ENCODE measurements at places on chromosomes 7 and 10.

DNA sequence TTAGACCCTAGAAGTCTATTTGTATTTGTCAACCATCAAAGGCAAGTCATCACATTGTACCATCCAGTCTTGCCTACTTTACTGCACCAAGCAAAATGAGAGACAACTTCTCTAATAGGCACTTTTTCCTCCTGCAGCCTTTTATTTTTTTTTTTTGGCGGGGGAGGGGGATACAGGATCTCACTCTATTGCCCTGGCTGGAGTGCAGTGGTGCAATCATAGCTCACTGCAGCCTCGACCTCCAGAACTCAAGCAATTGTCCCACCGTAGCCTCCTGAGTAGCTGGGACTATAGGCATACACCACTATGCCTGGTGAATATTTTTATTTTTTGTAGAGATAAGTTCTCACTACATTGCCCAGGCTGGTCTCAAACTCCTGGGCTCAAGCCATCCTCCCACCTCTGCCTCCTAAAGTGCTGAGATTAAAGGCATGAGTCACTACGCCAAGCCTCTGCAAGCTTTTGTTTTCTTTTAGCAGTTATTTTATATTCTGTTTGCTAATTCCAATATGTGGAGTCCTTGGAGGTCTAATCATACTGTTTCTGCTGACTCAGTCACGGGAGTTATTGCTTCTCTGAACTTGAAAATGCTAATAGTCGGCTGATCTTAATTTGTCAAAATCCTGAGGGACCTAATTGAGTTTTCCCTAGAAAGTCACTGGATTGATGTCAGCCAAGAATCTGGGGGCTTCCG is 14.2 kb downstream of the KPNA7 start:
- DNase-seq: no peak

- DNase-seq: no peak
Observed at GRCh38 chr7:40276061-40276460, 141.3 kb downstream of the SUGCT start.

GRCh38 chr7:6167004-6167551 is 105.3 kb downstream of the CYTH3 start:
- DNase-seq: no peak

- no peak for DNase-seq
Observed at GRCh38 chr7:113812591-113813255, 106.1 kb downstream of the PPP1R3A start.

DNA sequence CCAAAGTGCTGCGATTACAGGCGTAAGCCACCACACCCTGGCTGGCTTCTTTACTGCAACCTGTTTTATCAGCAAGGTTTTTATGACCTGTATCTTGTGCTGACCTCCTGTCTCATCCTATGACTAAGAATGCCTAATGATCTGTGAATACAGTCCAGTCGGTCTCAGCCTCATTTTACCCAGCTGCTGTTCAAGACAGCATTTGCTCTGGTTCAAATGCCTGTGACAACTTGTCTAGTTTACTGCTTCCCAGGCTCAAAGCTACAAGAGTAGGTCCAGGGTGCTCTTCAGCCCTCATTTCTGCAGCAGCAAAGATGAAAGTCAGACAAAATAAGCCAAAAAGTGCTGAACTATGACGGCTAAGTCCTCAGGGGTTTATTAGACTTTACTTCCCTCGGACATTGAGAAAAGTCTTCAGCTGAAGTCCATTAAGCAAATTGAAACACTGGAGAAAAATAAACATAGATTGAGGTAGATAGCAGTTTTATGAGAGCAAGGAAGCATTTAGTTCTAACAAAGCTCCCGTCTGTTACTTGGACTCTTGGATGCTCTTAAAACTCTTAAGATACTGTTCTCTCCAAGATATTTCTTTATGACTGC is 12.5 kb upstream of the LYZL1 start:
- DNase-seq: no peak

GRCh38 chr7:4182605-4183300 is 499.3 kb upstream of the FOXK1 start:
- DNase-seq: no peak

GRCh38 chr7:137458399-137458798 is 114.9 kb upstream of the PTN start:
- no peak for DNase-seq

DNA sequence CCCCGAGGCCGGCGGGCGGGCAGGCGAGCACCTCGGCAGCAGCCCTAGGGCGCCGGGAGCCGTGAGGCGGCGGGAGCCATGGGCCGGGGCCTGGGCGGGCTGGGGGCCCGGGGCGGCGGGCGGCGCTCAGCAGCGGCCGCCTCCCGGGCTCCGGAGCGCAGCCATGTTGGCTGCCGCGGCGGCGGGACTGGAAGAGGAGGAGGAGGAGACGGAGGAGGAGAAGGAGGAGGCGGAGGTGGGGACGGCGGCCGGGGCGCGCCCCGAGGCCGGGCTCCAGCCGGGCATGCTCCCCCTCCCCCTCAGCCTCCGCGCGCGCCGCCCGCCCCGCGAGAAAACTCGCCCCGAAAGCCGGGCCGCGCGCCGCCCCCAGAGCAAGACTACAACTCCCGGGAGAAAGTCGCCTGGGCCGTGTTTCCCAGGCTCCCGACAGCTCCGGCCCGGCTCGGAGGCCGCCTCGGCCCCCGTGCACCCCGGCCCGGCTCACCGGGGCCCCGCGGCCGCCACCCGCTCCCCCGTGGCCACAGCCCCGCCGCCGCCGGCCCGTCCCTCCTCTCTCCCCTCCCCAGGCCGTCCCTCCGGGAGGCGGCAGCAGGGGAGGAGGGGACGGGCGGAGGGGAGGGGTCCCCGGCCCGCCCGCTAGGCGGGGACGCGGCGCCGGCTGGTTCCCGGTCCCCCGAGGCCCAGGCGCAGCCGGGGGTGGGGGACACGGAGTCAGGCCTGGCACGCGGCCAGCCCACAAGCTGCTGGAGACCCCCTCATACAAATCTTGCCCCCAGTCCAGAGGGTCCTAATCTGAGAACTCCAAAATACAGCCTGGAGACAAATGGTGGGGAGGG is at the start of gene DLG5:
DLG5 (minus strand) TSS at position 190 of the 836 bp plus-strand sequence. CDS start 235 bp downstream, outside the sequence.
- peak; percentile 77 for DNase-seq

DNA sequence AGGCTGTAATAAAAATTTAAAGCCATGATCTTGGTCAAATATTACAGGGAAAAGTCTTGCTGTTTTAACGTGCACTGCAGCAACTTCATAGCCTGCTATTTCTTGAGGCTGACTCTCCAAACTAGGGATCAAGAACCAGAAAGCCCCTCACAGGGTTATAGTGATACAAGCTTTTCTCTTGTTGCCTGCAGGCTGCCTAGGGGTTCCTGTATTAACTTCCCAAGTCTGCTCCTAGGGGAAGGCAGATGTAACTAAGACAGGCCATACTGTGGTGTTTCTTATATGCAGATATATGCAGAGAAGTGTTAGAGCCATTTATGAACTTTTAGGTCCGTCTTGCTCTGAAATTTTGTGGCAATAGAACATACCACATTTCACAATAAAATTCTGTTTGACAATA is 175.7 kb downstream of the FOXP2 start:
- DNase-seq: no peak

GRCh38 chr10:6221971-6222751 is 19.4 kb downstream of the PFKFB3 start:
- no peak for DNase-seq

DNA sequence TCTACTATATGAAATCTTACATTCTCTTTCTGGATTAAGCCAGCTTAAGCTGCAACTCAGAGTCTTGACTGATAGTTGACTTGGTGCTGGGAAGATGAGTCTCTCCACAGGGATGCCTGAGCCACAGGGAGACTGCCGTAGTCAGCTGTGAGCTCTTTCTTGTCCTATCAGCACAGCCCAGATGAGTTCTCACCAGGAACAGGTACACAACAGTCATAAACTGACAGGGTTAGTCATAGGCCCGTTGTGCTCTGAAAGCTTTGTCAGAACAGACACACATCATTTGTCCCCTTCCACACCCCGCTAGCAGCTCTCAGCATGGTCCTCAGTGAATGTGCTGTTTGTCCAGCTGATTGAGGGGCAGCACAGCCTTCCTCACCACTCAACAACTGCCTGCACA is 221.6 kb downstream of the RPS24 start:
- DNase-seq: no peak

DNA sequence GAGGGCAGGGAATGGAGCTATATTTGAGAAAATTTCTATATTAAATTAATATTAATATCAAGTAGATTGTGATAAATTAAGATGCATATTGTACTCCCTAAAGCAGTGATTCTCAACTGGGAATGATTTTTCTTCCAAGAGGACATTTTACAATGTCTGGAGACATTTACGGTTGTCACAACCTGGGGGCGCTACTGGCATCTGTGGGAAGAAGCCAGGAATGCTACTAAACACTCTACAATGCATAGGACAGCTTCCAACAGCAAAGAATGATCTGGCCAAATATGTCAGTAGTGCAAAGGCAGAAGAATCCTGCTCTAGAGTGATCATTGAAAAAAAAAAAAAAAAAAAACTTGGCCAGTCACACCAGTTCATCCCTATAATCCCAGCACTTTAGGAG is 100.0 kb downstream of the LSM5 start:
- no peak for DNase-seq

GRCh38 chr7:16433568-16434122 is 12.3 kb upstream of the CRPPA start:
- DNase-seq: no peak

- DNase-seq: no peak
Observed at GRCh38 chr7:16234493-16235146, 186.7 kb downstream of the CRPPA start.
